ENCODE measurements at places on chromosomes 2 and 18.

DNA sequence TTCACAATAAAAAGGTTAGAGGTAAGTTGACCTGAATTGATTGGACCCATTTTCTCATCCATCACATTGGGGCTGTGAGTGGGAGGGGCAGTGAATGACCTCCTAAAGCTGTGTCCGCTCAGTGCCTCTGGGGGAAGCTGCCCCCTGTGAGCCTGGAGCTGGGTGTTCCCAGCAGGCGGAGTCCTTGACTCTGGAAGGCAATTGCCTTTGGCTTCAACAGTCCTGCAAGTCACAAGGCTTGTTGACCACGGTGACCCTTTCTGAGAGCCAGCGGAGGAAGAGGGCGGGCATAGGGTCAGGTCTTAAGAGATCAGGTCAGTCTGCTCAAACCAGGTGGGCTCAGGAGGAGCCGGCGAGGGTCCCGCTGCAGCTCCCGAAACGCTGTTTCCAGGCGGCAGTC lies 1.1 kb upstream of the CIDEA start:
- no peak for DNase-seq

DNA sequence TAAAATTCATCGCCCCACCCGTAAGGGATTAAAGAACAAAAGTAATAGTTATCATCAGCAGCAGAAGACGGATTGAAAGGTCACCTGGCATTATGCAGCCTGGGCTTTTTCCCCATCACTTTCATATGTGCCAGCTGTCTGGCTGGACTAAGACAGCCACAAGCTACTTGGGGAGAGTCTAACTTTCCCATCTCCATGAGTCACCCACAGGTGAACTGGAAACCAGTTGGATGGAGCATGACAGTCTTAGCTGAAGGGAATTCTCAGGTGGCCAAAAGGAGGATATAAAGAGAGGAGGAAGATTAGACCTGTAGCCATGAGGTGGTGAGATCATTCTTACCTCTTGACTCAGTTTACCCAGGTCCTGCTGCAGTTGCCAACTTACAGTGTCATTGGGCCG lies 7.0 kb upstream of the FAM178B start:
- no peak for DNase-seq

DNA sequence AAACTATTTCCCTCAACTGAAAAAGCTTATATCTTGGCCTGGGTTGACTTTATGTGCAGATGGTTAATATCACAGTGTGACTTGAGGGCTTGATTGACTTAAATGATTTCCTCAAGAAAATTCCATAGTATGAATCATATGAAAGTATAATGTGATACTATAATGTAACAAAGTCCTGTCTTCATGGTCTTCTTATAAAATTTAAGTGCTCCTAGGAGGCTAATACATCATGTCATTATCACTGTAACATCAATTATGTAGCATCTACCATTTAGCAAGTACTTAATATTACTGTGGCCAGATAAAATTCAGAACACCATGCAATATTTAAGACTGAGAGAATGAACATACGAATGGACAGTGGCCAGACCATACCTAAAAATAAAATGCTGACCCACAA lies 276.1 kb downstream of the RIT2 start:
- DNase-seq = no peak

GRCh38 chr2:227335713-227336112 lies 10.7 kb downstream of the MFF start:
- no peak for DNase-seq

DNA sequence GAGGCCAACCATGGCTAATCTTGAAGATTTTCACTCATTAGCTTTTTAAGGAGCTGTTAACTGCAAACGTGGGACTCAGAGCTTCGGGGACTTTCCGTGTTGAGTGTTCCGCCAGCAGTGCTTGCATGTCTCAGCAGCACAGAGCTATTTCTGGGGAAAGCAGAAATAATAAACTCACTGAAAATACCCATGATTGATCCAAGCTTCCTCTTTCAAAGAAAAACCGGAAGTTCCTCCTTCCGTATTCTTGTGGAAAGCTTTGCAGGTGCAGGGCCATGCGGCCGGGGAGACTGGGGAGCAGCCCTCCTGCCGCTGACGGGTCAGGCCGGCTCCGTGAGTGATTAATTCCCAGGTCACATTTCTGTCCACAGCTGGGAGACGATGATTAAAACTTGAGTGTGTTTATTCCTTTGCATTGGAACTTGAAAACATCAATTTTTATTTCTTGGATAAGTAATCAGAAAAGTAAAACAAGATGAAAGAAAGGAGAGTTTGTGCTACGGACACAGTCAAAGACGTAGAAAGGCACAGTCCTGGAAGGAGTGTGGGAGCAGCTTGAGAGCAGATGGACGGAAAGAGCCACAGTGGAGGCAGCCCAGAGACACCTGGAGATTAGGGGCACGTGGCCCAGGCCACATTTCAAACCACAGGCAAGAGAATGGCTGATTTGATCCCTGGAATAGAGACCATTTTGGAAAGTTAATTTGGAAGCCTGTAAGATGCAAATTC lies 54.2 kb upstream of the CTDP1 start:
- DNase-seq = no peak

DNA sequence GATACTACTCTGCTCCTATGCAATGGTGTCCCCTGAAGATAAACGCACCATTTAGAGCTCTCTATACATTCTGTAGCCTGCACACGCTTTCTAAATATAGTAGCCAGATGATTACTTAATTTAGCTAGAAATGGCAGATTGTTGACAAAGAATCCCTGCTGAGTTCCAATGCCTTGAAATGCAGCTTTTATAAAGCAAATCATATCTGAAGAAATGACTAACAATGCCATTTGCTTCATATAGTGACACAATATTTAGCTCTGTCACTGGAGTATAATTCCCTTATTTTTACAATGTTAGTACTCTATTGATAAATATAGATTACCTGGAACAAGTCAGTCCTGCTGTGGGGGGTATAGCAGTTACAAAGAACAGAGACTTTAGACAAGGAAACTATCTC lies 166.2 kb downstream of the CDCA7 start:
- DNase-seq = no peak

DNA sequence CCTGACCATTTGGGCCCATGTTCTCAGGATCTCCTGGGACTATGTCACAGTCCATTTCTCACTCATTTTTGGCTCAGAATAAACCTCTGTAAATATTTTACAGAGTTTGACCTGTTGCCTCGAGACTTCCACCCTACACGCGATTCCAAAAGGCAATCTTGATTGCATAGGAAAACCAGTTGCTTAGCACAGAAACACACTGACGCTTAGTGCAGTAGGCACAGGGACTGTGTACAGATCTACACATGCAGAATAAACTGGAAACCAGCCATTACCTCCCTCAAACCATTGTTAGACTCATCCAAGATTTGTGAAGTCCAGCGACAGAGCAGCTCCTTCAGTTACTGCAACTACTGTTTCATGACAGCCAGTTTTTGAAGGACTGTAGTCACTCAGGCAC lies 73.0 kb downstream of the NCKAP5 start:
- DNase-seq = no peak

- no peak for DNase-seq
These were observed 95.0 kb downstream of the MAPRE2 start for GRCh38 chr18:35136248-35136647.

DNA sequence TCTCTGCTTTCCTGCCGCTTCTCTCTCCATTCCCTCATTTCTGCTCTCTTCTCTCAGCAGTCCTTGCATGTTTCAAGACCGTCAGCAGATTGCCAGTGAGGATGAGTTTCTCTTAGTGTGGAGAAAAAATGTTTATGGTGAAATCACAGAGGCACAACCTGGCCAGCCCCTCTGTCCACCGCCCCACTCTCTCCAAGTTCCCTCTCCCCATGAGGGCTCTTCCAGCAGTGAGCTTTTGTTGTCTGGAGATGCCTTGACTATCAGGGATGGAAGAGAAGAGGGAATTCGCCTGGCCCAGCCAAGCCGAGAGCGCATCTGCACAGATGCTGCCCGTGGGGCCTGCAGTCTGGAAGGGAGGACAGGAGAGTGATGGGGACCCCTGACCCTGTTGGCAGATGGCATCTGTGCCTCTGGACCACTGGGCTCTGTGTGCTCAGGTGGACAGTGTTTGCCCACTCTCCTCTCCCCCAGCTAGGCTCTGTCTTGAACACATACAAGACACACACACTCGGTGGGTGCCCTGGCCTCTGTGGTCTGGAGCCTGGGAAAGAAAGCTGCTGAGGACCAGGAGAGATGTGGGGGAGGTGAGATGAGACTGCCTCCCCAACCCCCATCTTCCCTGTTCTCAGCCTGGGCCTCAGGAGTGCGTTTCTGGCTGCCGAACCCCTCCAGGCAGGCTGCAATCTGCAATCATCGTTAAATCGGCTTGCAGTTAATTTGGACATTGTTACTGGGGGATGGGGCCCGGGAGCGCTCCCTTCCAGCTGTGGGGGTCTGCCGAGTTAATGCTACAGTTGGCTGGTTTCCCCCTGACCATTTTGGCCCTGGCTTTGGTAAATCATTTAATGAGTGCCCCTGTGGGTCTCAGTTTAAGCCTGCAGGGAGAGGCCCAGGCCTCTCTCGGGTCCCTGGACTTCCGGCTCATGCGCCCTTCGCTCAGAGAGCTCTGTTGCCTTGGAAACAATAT lies 4.5 kb downstream of the ITM2C start:
- DNase-seq = no peak

GRCh38 chr2:23002234-23002633 lies 382.7 kb upstream of the KLHL29 start:
- no peak for DNase-seq

DNA sequence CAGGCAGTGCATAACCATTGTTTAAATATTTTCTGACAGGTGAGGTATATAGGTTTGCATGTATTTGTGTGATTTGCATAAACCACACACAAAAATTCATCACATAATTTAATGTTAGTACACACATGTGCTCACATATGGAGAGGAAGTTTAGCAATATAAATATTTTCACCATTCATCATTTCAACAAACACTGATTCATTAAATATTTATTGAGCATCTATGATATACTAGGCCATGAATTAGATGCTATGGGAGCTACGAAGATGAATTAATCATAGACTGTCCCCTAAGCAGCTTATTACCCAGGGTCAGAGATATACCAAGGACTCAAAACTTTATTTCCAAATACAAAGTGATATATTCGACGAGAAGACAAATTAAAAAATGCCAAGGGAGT lies 311.6 kb upstream of the PIK3C3 start:
- no peak for DNase-seq

- DNase-seq = no peak
These were observed 46.2 kb downstream of the IWS1 start for GRCh38 chr2:127479866-127480743.

DNA sequence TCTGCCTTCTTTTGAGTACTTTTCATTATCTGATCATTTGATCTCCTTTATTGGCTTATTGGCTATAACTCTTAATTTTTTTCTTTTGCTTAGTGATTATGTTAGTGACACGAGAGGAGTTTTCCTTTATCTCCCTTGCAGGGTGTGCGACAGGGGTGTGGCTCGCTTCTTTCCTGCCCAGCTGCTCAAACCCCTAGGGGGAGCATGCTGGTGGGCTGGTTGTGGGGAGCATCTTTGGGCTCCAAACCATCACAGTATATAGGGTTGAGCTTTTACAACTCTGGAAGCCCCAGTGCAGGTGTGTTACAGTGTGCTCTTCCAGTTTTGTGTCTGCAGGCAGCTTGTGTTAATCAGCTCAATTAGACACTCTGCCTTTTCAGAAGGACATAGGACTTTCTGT lies 357.0 kb upstream of the TMEFF2 start:
- no peak for DNase-seq

GRCh38 chr18:715626-716025 lies 3.2 kb upstream of the ENOSF1 start:
- no peak for DNase-seq

DNA sequence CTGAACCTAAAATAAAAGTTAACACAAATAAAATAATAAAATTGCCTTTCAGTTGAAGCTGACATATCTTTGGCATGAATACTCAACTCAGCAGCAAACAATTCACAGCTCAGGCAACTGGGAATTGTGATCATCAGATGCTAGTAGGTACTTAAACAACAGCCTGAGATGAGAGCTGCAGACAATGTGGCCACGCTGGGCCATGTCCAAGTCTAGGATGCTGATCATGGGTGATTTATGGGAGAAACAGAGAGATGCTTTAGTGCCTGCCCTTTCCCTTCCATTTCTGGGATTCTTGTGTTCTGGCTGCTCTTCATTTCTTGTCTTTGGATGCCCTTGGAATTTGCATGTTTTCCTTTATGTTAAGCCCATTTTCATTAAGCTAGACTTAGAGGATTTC lies 212.4 kb upstream of the CWC22 start:
- DNase-seq = no peak

GRCh38 chr2:9274701-9275343 lies 68.2 kb downstream of the ASAP2 start:
- DNase-seq = no peak

DNA sequence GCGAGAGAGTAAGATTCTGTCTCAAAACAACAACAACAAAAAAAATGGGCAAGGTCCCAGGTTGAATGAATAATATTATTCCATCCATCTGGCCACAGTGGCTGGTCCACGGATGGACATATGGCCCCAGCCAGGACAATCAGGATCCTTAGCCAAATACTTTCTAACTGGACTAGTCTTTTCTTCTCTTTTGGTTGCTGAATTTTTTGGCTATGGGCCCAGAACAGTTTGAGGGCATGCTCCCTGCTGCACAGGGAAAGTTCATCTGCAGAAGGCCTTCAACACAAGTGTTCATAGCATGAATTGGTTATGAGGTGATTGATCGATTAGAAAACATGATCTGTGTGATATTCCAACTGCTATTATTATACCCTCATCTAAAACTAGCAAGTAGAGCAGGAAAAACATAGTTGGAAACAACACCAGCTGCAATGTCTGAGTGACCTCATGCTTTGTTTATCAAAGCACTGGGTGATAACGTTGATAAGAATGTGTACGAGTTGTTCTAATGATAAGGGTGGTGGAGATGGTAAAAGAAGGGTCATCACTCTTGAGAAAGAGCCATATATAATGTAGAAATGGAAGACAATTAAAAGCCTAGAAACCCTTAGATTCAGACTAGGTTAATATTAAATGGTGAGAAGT lies 47.8 kb upstream of the RNF103 start:
- no peak for DNase-seq

GRCh38 chr2:203775684-203776083 lies 69.2 kb downstream of the CD28 start:
- DNase-seq = no peak

DNA sequence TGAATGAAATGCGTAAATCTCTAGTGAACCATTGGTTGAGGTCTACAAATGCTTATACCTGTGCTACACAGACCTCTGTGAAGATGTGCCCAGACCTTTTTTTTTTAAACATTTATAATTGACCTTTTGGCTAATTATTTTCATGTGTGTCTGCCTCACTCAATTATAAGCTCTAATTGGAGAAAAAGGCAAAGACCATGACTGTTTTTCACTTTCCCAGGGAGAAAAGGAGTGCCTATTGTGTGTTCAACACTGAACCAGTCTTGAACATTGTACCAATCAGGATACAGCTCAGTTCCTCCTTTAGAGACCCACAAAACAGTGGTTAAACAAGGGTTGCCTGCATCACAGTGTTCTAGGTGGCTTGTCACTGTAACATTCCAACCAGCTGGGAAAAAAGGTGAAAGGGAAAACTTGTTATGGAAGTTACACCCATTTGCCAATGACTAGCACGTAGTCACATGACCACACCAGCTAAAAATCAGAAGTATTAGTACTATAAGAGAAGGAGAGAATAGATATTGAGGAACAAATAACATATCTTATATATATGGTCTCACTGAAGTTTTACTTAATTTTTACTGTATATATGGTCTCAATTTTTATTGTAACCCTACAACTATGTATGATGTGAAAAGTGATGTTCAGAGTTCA lies 13.4 kb downstream of the TANK start:
- no peak for DNase-seq

- DNase-seq = no peak
These were observed 76.9 kb upstream of the SMAD2 start for GRCh38 chr18:48007381-48007780.

GRCh38 chr2:58089081-58089480 lies 42.5 kb downstream of the VRK2 start:
- DNase-seq = no peak

GRCh38 chr2:197919487-197919886 lies 115.1 kb downstream of the PLCL1 start:
- no peak for DNase-seq

Data from NCI-H1417 treated with DMSO at 0.1 percent for 48 hours (cell line).